Right renal pelvis (tissue), 4 donors: ENCODE measurements at places on chromosomes 3 and 15.

DNA sequence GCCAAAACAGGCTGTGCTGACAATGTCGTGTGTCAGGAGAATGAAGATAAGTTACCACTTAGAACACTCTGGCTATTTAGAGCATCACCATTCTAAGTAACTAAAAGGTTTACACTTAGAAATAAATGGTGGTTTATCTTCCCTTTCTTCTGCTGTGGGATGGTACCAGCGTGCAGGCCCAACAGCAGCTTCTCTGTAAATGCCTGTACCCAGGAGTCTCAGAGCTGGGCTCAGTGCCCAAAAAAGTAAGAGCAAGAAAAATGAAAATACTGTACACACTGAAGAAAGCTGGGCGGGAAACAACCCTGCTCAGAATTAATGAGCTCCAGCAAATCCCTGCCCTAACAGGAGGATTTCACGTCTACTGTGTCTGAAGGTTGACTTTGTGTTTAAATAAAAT is 206.5 kb downstream of the MFSD1 start:
- DNase-seq, result no peak

GRCh38 chr3:3686907-3687648 is 112.2 kb upstream of the LRRN1 start:
- DNase-seq, result no peak

DNA sequence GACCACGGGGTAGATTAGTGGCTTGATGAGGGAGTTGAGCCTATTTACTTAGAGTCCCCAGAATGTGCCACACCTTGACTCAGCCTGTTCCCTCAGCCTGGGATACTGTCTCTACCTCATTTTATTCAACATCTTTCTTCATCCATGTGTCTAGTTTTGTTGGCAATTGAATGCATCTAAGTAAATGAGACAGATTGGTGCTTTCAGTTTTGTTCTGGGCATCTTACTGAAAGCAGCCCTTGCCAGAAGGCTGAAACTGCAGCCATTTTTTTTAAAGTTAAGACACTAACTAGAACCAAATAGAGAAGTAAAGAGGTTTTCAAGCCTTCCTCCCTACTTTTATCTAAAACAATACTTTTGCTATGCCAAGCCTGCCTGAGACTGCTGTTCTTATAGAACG is 246.8 kb downstream of the SLCO3A1 start:
- DNase-seq, result no peak

DNA sequence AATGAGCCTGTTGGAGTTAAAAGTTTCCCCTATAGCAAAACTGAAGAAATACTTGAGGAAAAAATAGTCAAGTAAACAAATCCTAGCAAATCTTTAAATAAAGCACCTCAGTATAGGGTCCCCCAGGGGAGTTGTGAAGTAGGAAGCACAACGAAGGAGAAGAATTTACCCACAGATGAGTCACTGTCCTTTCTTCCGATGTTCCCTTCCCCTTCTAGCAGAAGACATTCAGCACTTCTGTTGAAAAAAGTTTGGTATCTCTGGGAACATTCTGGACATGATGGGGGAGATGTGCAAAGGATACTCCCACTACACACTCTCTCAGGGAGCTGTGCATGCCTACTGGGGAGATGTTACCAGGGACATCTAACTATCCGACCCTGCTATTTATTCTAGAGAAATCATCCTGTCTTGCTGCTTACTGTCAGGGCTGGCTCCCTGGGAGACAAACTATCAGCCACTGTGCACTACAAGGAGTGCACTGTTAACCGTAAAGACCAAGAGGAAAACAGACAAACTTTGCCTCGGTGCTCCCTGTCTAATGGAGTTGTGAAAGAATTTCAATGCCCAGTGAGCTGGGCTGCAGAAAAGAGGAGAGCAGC is 93.8 kb downstream of the RFTN1 start:
- no peak for DNase-seq

DNA sequence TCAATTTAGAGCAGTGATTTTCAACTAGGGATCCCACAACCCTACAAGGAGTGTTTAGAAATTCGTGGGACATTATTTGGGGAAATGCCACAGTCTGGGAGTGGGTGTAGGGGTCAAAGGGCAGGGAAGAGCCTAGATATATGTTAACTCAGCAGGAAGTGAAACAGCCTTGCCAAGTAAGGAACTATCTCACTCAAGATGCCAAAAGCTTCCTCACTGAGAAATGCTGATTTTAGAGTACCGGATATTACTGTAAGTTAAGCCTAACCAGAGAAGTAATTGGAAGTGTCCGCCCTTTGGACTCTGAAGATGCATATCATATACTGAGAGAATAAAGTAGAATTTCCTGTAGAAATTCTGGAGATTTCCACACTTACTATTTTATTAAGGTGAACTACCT is 158.6 kb downstream of the BBX start:
- DNase-seq, result no peak

DNA sequence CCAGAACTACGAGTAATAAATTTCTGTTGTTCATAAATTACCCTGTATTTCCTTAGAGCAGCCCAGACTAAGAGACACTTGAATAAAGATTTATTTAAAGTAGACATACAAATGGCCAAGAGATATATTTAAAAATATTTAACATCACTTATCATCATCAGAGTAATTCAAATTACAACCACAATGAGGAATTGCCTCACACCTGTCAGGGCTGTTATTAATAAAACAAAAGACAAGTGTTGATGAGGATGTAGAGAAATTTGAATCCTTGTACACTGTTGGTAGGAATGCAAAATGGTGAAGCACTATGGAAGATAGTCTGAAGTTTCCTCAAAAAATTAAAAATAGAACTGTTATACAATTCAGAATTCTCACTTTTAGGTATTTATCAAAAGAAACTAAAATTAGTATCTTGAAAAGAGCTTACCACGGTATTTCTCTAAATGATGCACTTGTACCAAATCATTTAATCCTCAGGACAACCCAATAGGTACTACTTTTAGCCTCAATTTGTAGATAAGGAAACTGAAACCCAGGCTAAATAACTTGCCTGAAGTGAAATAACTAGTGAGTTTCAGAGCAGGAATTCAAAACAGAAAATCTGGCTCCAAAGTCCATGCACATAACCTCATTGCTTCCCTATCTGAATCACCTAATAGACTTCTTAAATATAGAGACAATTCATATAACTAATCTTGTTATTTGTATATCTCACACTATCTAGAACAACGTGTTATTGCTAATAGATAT is 69.4 kb downstream of the ZBTB20 start:
- no peak for DNase-seq

GRCh38 chr3:159928666-159929065 is 60.0 kb upstream of the IL12A start:
- no peak for DNase-seq

- DNase-seq, result no peak
Measured at GRCh38 chr3:7700977-7701376, 800.6 kb upstream of the LMCD1 start.

GRCh38 chr3:196708467-196708866 is 3.6 kb downstream of the CEP19 start:
- no peak for DNase-seq

DNA sequence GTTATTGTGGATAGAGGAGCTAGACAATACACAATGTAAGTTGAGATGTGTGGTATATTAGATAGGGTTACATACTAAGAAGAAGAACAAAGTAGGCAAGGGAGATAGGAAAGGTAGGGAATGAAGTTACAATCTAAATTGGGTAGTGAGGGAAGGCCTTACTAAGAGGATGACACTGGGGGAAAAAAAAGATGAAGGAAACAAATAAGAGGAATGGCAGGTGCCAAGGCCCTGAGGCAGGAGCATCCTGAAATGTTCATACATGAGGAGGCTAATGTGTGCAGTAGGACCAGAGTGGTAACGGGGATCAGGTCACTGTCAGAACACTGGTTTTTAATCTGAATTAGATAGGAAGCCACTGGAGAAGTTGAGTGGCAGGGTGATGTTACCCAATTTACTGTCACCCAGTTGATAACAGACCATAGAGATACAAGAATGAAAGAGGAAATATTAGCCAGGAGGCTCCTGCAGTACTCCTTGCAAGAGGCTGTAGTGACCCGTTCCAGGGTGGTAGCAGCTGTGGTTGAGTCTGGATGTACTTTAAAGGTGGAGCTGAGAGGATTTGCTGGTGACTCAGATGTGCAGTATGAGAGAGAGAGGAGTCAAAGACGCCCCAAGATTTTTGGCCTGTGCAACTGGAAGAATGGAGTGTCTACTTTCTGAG is 14.4 kb downstream of the RTP1 start:
- no peak for DNase-seq

GRCh38 chr15:74897300-74897701 is 7.5 kb downstream of the MPI start:
- DNase-seq, result no peak
